MG63 (cell line): ENCODE measurements at places on chromosomes 1 and 21. TPM values are rescaled to one million over a fixed set of nuclear protein-coding genes. Genes with fewer than 3 reads are reported as not detected.

GRCh38 chr21:34553151-34553952 lies 41.3 kb upstream of the KCNE1 start:
- DNase-seq: peak; percentile 30

GRCh38 chr1:150259217-150259616 lies 1.6 kb downstream of the CA14 start:
- no peak for DNase-seq

DNA sequence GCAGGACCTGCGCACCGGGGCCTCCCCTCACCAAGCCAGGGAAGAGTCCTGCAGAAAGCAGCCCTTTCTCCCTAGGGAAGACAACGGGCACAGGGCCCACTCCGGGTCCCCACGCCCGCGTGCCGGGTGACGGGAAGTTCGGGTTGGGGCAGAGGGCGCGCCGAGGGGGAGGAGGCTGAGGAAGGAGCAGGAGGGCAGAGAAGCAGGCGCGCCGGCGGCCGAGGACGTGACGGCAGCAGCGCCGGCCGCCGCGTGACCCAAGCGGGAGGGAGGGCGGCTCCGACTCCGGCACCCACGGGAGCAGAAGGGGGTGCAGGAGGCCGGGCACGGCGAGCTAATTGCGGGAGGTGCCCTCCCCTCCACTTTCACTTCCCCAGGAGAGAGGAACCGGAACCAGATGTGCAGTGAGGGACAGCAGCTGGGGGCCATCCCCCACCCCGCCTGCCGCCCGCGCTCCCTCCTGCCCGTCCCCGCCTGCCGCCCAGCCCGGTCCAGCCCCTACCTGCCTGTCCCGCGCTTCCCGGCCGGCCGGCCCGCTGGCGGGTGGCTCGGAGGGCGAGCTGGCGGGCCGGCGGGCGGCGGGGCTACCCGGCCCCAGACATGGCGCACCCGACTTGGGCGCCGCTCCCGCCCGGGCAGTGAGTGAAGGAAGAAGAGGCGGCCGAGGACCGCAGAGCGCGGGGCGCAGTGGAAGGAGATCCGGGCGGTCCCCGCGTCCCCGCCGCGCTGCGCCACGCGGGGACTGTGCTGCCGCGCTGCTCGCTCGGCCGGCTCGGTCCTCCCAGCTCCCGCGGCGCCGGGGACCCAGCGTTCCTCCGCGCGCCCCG lies 510 bp downstream of the DENND4B start:
- peak; percentile 82 for DNase-seq

The C1QB gene
- not detected in 2 replicates for total RNA-seq

- no peak for DNase-seq
These were observed 66.6 kb downstream of the FAF1 start for GRCh38 chr1:50893466-50893865.

The AQP10 gene
- total RNA-seq: not detected in 2 replicates

GRCh38 chr1:202189001-202189790 lies 4.4 kb upstream of the LGR6 start:
- peak; percentile 71 for DNase-seq

- DNase-seq: no peak
These were observed 30.9 kb downstream of the OPTC start for GRCh38 chr1:203524824-203525223.

DNA sequence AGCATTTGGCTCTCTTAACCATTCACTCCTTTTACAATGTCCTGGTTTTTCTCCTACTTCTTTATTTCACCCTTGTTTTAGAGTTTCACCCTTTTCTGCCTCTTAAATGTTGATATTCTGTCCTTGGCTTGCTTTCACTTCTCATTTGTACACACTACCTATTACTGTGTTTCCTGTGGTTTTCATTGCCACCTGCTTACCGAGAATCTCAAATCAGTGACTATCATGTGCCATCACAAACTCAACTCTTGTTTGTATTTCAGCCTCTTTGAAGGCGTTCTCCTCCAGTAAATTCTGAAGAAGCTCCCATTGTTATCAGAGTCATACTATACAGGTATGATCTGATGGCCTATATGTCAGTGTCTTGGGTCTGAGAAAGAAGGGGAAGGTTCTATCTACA lies 65.7 kb downstream of the NPHS2 start:
- DNase-seq: no peak

The FCGR3B gene
- not detected in 2 replicates for total RNA-seq

GRCh38 chr1:18190598-18190997 lies 83.0 kb downstream of the IGSF21 start:
- no peak for DNase-seq

The TACSTD2 gene
- total RNA-seq: not detected in 2 replicates

DNA sequence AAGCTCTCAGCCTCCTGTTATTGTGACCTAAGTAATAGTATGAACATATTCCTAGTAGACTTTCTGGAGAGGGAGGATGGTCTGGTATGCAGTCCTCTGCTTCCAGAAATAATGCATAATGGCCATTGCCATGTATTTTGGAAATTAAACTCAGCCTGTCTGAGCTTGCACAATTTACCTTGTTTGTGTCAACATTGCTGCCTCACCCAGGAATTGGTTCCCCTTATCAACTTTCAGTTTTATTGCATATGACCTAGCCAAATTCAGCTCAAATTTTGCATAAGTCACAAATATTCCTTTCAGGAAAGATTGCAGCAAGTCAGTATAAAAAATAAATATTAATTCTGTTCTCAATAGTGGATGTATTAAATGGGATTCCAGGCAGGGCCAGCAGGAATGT lies 101.9 kb upstream of the SLC5A9 start:
- no peak for DNase-seq

- DNase-seq: no peak
These were observed 26.0 kb downstream of the ROR1 start for GRCh38 chr1:63799820-63800219.

GRCh38 chr1:36040238-36040637 lies 43.7 kb upstream of the TEKT2 start:
- DNase-seq: no peak

The NPPA gene
- total RNA-seq: not detected in 2 replicates
